Thyroid gland (tissue), 4 donors: ENCODE measurements at places on chromosomes 5 and 9.

DNA sequence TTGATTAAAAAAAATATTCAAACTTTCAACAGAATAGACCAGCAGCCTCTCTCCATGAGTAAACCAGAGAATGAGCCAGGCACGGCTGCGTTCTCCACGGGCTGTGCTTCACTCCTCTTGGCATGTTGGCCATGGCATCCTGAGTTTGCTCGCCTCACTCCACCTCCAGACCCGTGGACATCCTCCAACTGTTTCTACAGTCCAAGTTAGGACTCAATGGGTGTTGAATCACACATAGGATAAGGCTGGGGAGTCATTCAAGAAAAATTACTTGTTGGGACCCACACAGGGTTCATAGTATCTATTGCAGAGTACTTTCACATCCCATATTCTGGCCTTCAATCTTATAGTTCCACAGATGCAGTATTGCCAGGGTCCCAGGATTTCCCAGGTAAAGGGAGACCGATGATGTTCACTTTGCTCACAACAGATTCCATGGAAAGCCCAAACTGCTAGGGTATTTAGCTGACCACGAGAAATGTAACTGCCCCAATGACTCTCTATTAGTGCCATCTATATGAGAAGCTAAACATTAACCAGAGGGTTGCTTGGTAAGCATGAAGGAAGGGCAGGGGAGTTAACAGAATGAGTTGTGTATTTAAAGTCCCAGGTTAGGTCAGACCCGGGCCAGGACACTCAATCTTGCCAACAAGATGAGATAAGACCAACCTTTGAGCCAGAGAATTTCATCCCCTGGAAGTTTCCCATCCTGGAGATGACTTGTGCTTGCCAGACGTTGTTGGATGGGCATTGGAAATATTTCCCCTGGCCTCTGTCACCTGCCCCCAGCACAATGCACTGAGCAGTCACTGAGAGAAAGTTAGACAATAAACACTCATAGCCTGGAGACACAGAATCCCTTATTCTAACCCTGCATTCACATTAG, 19.7 kb upstream of the GDA start:
- no peak overlapping the region for H3K27ac ChIP-seq
- H3K4me1 ChIP-seq, result no peaks in the 10 kb centered on the region
- H3K27me3 ChIP-seq, result no peaks in the 10 kb centered on the region
- H3K4me3 ChIP-seq, result no peak overlapping the region

DNA sequence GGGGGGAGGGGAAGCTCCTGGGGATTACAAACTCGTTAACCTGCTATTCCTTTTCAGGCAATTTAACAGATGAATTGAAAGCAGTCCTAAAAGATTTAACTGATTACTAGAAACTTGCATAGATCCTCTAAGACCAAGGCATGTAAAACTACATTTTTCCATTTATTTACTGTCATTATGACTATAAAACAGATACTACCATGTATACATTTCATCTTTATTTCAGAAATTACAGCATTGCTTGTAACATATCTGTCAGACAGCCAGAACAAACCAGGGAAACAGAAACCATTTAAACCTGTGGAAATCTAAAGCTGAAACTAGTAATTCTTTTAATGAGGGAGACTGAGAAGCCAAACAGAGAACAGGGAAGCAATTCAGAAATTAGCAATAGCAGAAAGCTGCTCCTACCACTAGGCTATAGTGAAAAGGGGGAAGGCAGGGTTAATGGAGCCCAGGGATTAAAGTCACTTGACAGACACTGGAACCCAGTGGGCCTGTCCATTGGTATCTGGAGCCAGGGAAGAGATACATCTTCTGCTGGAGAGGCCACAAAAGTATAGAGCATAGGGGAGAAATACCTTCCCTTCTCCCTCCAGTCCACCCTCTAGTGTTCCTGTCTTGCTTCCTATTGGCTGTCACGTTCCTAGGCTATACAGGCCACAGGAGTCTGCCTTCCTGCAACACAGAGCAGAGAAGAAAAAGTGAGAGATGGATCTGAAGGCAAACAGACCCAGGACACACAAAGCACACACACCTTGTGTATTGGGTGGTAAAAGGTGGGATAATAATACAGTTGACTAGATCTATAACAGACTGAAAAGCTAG, 33.8 kb downstream of the PDCD1LG2 start:
- H3K4me3 ChIP-seq, result no peak overlapping the region
- H3K4me1 ChIP-seq, result no peaks in the 10 kb centered on the region
- no peak for DNase-seq
- no peak overlapping the region for H3K27ac ChIP-seq
- no peaks in the 10 kb centered on the region for H3K36me3 ChIP-seq

DNA sequence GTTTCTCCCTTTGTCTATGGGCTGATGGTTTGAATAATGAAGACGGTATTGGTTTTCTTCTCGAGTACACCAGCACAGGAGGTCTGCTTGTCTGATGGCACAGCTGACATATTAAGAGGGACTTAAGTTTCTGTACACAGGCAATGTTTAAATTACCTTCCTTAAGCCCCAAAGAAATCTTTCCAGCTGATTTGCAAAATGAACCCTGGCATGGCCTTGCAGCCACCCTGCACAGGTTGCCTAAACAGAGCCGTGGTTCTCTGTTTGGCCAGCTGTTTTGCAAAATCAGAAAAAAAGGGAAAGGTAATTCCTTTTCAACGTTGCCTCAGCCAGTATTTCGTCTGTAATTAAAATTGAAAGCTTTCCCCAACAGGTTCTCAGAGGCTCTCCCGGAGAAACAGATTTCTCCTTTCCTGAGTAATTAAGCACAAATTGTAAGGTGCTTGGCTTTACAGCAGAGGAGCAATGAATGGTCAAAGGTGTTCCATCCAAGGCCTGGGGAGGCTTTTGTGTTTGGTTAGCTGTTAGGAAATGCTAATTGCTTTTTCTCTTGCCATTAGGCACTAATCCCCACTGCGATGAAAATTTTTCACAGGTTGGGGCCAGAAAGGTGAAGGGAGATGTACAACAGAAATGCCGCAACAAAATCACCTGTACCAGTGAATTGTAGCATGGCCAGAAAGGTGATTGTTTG, 138.9 kb downstream of the RASEF start:
- no peak for DNase-seq
- H3K27me3 ChIP-seq, result no peaks in the 10 kb centered on the region
- no peaks in the 10 kb centered on the region for H3K36me3 ChIP-seq
- H3K4me3 ChIP-seq, result no peak overlapping the region

DNA sequence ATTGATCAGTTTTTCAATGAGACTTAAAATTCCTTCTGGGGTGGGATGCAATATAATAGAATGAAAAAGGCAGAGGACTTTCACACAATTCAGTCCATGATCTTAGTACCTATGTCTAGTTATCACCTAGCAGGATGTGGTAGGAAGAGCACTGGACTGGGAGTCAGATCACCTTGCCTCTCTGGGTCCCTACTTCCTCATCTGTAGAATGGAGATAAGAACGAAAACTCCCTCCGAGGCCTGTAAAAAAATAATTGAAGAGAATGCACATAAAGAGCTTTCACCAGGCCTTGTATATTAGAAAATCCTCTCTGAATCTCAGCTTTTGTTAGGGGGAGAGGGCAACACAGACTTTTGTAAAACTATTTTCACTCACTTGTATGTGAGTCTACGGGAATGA, 681 bp upstream of the TMEFF1 start:
- no peaks in the 10 kb centered on the region for H3K36me3 ChIP-seq
- peaks cover 22% of the 10 kb centered on the region for H3K4me1 ChIP-seq
- DNase-seq, result no peak
- no peaks in the 10 kb centered on the region for H3K27me3 ChIP-seq

- DNase-seq, result no peak
- no peak overlapping the region for H3K27ac ChIP-seq
- peaks cover 19% of the 10 kb centered on the region for H3K4me1 ChIP-seq
- H3K4me3 ChIP-seq, result no peak overlapping the region
Observed at GRCh38 chr5:179553006-179553405, 2.7 kb downstream of the RUFY1 start.

DNA sequence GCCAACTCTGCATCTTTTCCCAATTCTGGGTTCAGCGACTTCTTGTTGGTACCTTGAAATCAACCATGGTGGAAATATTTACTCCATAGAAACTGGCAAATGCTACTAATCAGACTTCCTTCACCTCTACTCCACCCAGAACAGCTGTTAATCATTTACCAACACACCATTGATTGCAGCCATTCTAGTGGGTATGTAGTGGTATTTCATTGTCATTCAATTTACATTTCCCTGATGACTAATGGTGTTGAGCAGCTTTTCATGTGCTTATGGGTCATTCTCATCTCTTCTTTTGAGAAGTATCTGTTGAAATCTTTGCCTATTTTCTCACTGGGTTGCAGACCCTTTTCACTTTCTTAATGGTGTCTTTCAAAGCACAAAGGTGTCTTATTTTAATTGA, 122.4 kb upstream of the MSX2 start:
- H3K27me3 ChIP-seq, result no peaks in the 10 kb centered on the region
- no peak overlapping the region for H3K27ac ChIP-seq
- no peak overlapping the region for H3K4me3 ChIP-seq
- no peaks in the 10 kb centered on the region for H3K36me3 ChIP-seq
- DNase-seq, result no peak

DNA sequence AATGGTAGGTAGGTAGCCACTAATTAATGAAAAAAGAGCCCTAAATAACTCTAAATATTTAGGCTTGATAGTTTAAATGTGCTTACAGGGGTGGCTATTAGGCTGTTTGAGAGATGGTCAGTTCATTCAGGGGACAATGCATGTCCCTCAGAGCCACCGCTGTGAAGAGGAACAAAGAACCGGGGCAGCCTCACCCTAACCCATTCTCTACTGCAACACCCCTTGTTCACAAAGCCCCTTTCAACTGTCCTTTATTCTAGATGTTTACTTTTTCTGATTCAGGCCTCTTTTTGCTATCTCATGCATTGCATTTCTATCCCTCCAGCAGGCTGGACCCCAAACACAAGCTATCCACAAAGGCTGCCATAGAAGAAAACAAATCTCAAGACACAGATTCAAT, 906.7 kb downstream of the NR2F1-AS1 start:
- no peak overlapping the region for H3K4me3 ChIP-seq
- DNase-seq, result no peak
- no peaks in the 10 kb centered on the region for H3K27me3 ChIP-seq
- H3K36me3 ChIP-seq, result no peaks in the 10 kb centered on the region
- H3K4me1 ChIP-seq, result no peaks in the 10 kb centered on the region
- no peak overlapping the region for H3K27ac ChIP-seq

DNA sequence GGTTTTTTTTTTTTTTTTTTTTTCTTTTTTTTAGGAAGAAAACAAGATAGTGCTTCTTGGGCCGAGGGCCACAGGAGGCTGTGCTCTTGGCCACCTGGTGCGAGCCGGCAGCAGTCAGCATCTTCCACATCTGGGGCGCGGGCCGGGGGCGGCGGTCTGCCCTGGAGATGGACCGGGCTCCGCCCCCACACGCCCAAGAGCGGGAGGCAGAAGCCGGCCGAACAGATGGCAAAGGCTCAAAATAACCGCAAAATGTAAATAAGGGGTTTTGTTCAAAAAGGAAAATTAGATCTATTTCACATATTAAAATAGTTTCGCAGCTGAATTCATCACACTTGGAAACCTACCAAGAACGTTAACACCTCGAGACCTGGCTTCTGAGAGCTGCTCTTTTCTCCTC, 51.5 kb upstream of the UBAC1 start:
- H3K4me3 ChIP-seq, result no peak overlapping the region
- no peak for DNase-seq
- H3K27ac ChIP-seq, result no peak overlapping the region

DNA sequence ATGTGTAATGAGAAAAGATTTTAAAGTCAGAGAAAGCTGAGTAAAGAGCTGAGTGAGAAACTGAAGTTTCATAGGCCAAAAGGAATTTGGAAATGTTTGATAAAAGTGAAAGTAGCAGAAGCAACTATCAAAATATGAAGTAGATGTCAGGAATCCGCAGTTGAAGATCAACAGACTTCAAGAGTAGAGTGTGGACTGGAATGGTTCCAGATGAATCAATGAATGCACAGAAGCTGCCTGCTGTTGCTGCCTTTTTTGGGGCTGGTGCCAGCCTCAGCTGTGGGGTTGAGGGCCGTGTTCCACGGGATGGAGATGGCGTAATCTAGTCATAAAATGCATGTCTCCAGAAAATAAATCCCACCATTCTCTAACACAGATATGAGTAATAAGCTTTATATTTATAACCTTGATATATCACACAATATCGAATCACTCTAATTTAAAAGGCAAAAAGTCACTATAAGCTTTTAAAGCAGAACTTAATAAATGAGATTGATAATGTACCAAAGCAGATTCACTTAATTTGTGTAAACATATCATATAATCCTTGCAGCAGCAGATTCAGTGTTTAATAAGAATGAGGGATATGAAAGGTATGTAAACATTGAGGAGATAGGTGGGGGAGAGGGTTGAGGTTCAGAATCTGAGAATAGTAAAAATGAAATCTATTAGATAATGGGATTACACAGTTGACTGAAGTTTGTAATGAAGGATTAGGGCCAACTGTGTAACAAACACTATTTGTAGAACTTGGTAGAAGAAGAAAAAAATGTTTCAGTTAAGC, 652.3 kb upstream of the FTMT start:
- no peaks in the 10 kb centered on the region for H3K27me3 ChIP-seq

- peaks cover 10% of the 10 kb centered on the region for H3K4me1 ChIP-seq
- H3K27ac ChIP-seq, result no peak overlapping the region
- no peaks in the 10 kb centered on the region for H3K27me3 ChIP-seq
Observed at GRCh38 chr5:32531885-32532520, 53.4 kb upstream of the SUB1 start.

GRCh38 chr9:101371813-101372212, 13.0 kb downstream of the BAAT start:
- H3K4me3 ChIP-seq, result no peak overlapping the region
- H3K27ac ChIP-seq, result no peak overlapping the region
- DNase-seq, result no peak
